GOT3 (cell line): ENCODE measurements at places on chromosomes 1 and 21.

- DNase-seq, result no peak
These were observed 13.9 kb upstream of the TMEM222 start for GRCh38 chr1:27307874-27308598.

- DNase-seq, result no peak
These were observed 7.3 kb upstream of the FCGR2A start for GRCh38 chr1:161497961-161498360.

DNA sequence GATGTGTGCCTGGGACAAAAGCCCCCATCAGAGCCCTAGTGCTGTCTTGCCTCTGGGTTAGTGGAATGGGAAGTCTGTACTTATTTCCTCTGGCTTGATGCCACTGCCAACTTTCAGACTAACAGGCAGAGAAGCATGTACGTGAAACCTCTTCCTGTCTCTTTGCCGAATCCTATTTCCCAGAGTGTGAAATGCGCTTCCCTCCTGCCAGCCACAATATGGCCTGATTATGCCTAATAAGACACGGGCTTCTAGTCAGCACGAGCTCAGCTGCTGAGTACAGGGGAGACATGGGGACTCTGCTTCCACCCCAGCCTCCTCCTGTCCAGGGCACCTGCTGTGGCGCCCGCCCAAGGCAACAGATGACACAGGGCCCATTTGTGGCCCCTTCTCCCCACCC, 111.4 kb downstream of the KCND3 start:
- DNase-seq, result no peak

DNA sequence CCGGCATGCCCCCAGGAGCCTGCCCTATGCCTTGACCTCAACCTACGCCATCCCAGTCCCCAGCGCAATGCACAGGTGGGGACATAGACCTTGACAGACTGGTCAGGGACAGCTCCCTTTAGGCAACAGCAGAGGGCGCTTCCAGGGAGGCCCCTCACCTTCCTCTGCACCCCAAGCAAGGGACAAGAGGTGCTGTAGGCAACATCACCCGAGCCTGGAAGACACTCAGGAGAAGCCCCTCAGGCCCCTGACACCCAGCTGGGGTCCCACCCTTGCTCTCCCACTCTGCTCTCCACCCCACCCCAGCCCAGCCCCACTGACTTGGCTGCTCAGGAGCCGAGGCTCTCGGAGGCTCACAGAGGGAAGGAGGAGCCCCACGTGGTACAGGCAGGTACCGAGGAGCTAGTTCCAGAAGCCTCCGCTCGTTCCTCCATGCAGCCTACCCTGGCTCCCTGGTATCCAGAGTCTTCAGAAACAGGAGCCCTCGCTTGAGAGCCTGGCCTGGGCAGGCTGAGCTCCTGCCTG, 2.4 kb upstream of the WNT3A start:
- DNase-seq, result no peak

GRCh38 chr1:204450461-204451257, 39.0 kb upstream of the PPP1R15B start:
- no peak for DNase-seq

DNA sequence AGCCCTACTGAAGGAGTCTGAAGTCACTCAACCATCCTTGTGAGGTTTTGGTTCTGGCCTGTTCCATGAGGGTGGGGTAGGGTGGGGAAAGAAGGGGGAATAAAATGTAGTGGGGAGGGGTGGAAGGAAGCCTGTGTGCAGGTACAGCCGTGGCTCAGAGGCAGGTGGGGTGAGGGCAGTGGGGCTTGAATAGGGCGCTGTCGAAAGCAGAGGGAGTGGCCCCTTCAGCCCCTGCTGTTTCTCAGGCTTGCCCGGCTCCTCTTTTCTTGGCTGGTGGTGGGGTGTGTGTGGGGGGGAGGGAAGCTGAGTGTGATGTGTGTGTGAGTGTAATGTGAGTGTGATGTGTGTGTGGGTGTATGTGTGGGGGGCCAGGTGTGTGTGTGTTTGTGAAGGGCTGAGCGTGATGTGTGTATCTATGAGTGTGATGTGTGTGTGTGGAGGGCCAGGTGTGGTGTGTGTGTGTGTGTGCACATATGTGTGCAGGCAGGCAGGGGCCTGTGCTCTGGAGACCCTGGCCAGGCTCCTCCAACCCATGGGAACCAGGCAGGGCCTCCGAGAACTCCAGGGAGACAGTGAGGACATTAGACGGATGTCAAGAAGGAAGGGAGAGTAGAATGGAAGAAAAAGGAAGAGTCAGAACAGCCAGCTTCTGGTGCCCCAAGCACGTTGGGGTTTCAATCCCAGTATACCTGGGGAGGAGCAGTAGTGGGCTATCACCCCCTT, 9.0 kb downstream of the SOX13 start:
- DNase-seq, result no peak

GRCh38 chr1:111251570-111251969, 24.1 kb downstream of the CHI3L2 start:
- no peak for DNase-seq

- no peak for DNase-seq
These were observed 97.1 kb downstream of the PLPPR4 start for GRCh38 chr1:99361406-99361805.

GRCh38 chr21:46428987-46429710, 29.5 kb upstream of the DIP2A start:
- DNase-seq, result no peak

DNA sequence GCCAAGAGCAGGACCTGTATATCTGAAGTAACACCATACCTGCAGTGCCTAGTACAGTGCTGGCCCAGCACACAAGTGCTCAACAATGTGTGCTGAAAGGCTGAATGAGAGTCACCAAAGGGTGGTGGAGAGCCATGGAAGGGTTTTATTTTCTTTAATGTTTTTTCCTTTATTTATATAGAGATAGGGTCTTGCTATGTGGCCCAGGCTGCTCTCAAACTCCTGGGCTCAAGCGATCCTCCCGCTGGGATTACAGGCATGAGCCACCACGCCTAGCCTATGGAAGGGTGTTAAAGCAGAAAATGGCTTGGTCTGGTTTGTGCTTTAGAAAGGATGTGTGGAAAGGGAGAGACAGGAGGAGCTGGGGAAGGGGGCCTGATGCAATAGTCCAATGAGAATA, 13.3 kb upstream of the TTC39A start:
- DNase-seq, result no peak

- DNase-seq, result no peak
These were observed 11.8 kb downstream of the SIM2 start for GRCh38 chr21:36710729-36711048.

- no peak for DNase-seq
These were observed 37.7 kb upstream of the BCL10 start for GRCh38 chr1:85313888-85314696.

DNA sequence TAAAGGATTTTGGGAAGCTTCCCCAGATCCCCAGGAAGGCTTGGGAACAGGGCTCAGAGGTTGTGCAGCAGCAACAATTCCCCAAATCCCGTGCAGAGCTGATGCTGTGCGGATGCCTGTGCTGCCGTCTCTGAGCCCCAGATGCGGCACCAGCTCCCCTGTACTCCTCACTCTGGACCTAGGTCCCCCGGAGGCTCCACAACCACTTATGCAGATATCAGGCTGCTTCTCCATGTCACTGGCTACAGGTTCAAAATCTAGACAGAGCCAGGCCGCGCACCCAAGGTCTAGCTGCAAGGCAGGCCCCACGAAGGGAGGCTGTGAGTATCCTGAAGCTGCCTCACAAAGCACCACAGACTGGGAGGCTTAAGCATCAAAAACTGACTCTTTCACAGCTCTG, 81.6 kb downstream of the PDE9A start:
- no peak for DNase-seq

DNA sequence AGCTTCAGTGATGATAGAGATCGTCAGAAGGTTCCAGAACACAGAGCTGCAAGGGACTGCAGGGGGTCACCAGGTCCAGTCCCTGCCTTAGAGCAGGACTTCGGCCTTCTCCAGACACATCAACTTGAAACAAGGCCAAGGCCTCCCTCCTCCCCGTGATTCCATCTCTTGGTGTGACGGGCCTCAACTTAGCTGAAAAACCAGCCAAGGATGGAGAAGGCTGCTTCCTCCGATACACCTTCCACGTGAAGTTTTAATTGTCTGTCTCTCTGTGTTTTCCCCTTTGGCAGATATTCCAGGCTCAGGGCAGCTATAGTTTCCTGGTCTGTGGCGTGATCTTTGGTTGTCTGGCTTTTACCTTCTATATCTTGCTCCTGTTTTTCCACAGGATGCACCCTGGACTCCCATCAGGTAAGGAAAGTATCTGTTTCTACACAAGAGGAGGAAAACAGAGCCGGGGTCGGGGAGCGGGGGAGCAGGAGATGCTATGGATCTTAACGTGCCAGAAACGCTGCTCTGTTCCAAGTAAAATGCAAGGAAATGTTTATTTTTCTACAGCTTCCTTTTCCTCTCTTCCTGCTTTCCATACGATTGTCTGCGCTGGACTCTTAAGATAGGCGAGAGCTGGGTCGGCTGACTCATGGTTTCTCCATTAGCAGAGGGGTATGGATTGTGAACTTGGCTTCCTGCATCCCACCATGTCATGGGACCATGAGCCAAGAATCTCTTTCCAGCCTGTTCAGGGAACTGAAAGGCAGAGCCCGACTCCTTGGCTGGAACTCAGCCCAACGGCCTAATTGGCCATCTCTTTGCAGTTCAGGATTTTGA, 32.8 kb downstream of the ELK4 start:
- DNase-seq, result no peak

DNA sequence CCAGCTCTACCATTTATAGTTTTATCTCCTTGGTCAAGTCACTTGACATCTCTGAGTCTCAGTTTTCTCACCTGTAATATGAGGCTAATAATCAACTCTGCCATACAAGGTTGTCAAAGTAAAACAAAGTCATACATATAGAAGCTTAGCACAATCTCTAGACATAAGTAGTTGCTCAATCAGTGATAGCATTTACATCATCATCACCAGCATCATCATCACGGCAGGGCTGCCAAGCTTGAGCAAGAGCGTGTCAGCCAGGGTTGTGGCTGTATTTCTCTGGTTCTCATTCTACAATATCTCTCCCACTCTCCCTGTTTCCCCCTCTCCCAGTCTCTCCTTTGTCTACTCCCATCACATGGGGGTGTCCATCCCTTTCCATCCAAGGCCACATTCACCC, 41.7 kb upstream of the COA6 start:
- DNase-seq, result no peak

DNA sequence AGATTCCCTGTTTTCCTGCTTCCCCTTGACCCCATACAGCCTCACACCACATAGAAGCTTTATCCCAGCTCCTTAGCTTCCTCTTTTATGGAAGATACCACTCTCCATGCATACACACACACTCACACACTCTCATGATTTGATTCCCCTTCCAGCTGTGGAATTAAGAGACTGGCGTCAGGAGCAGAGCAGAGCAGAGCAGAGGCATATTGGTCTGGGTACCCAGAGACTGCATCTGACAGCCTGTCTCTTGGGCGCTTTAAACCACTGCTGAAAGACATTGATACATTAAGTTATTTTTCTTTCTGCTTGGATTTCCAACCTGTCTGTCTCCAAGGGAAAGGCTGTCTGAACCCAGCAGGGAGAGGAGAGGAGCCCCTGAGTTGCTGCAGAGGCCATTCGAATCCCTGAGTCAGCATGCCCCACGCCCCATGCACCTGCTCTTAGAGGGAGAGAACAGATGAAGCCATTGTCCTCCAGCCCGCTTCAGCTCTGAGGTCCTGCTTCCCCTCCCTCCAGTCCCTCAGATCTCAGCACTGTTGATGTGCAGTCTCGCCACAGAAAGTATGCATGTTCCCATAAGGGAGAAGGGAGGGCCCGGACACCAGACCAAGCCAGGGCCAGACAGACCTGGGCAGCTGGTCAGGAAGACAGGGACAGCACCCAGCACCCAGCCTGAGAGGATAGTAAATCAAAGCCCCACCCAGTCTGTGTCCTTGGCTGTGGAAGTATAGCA, 66.7 kb upstream of the GJB5 start:
- DNase-seq, result no peak

DNA sequence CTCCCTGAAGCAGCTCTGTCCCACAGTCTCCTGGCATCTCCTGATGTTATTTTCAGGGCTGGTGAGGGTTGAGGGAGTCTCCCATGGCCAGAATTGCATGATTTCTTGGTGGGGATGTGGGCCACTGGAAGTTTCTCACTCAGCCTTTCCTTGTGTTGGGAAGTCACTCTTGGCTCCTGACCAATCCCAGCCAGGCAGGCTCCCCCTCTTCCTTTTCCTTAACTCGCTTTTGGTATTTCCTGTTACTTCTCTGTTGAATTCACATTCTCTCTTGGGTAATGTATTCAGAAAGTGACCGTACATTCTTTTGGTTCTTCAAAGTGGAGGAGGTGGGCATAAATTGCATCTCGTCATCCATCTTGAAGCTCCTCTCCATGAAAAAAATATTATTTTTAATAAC, 135.7 kb downstream of the PCBP3 start:
- DNase-seq, result no peak

GRCh38 chr21:35511696-35512162, 462.6 kb upstream of the RUNX1 start:
- no peak for DNase-seq

DNA sequence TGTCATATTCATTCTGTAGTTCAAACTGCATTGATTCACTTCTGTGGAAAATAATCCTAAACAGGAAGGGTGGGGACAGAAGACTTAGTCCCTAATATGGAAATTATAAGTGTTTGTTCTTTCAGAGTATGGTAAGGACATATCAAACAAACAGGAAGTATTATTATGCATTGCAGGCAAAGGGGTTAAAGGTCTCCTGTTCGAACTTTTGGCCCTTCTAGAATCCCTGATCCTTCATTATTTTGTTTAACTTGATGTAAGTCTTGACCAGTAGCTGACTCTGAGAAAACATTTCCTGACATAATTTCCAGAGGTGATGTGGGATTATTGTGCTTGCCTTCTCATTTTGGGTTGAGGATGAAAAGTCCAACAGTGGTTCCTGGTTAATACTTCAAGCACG, 215.4 kb upstream of the ADGRL2 start:
- DNase-seq, result no peak

DNA sequence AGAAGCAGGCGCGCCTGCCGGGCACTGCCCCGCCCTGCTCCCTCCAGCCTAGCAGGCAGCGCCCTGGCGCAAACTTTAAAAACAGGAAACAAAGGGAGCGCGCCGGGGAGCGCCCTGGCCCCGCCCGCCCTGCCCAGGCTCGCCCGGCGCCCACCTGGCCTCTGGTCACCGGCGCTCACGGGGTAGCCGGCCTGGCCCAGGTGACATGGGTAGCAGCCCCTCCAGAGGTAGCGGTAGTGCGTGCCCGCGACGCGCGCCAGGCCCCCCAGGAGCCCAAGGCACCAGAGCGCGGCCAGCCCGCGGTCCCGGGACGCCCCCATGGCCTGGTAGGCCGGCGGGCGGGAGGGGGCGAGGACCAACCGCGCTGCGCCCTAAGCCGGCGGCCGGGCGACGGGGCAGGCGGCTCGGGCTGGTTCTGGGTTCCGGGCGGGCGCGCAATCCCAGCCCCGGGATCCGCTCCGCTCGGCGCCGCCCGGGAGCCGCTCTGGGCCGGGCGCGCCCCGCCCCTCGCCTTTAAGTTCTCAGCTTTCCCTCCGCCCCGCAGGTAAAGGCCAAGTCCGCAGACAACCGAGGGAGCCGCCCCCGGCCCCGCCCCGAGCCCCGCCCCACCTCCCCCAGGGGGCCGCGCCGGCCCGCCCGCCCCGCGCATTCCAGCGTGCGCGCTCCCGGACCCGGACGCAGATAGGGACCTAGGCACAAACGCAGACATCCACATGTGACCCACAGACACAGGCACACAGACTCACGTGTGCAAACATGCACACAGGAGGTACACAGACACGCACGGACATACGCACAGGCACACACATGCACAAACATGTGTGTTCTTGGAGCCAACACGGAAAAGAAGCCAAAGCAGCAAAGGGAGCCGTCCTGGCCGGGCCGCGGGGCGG, 76.7 kb downstream of the ARHGEF16 start:
- no peak for DNase-seq
